ENCODE measurements at places on chromosomes 6 and 20.

DNA sequence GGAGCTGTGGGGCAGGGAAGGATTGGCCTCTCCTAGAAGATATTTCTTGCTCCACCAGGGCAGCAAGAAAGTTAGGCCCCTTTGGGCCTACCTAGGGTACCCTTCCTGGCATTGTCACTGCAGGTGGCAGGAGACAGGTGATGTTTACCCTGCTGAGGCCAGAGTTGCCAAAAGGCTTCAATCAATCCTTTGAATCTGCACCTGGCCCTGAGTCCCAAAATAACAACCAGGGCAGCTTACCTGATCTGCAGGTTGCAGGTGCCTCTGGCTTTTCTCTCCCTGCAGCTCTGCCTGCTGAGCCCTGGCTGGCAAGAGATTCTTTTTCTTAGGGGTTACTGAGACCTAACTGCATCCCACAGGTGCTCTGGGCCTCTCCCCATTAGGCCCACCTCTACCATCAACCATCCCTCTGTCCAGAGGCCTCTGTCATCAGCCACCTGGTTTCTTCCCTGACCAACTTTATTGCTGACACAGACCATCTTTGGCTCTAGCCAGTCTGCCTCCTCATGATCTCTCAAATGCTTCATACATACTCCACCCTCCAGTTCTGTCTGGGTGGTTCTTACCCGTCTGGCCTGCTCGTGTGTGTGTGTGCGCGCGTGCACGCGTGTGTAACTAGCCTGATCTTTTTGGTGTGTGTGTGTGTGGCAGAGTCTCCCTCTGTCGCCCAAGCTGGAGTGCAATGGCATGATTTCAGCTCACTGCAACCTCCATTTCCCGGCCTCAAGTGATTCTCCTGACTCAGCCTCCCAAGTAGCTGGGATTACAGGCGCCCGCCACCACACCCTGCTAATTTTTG lies 13.7 kb downstream of the BCL2L1 start:
- DNase-seq = no peak

GRCh38 chr6:94027374-94027773 lies 608.0 kb upstream of the EPHA7 start:
- no peak for DNase-seq

- DNase-seq = no peak
Observed at GRCh38 chr20:57432862-57433491, 41.8 kb downstream of the RBM38 start.

DNA sequence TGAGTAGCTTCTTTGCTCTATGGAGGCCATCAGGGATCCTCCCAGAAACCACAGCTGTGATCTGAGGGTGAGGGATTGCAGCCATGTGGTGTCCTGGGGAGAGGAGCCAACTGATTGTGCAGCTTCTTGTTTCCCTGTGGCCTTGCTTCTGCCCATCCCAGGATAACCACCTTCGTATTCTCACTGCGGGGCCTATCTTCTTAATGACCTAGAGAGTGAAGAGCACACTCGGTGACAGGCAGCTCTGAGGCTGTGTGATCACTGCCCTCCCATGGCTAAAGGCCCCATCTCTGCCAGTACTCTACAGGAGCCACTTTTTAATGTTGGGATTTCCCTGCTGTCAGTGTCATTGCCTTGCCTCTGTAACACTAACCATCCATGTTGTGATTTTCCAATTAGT lies 5.3 kb upstream of the RAET1L start:
- DNase-seq = no peak

- no peak for DNase-seq
Observed at GRCh38 chr6:36343109-36343680, 6.5 kb upstream of the BNIP5 start.

DNA sequence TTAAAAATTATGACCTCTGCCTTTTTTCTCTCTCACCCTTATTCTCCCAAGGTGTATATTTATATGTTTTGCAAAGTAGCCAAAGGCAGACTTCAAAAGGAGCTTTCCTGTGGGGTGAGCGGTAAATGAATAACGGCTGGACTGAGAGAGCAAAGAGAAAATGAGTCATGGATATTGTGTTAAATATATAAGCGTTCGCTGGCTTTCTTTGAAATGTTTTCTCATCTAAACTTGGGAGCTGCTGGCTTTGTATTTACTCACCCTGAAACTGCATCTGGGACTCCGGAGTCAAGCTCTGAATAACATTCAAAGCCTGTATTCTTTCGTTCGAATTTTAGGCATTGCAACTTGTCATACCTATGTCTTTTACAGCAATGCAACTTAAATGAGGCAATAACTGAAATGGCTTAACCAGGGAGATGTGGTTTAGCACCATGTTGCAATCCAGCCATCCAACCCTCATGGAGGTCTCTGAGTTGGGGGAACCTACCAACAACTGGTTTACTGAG lies 32.0 kb downstream of the ATXN1 start:
- peak; percentile 74 for DNase-seq

DNA sequence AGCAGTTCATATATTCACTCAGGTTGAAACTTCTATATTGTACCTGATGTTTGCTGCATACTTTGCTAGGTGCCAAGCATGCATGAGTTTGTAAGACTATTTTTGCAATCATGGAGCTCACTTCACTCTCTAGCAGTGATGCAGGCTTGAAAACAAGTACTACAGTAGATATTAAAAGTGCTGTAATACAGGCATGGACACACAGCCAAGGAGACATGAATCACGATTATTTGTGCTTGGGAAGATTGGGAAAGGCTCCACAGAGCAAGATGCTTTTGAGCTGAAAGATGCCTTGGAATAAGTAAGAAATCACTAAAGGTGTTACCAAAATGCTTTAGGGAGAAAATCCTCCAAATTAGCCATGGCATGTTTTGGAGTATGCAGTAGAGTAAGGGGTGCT lies 427.4 kb downstream of the UTRN start:
- no peak for DNase-seq

DNA sequence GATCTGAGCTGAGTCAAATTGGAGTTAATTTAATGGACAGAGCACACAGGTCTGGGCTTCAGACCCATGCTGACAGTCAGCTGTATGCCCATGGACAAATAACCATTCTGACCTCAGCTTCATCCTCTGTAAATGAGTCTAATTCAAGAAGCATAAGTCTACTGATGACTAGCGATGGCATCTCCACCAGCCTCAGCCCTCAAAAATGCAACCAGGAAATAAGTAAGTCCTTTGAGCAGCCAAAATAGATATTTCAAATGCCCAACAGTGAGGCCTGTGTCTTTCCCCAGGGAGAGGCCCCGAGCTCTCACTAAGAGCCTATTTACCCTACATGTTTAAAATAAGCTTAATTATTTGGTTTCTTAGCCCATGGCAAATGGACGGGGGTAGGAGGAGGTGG lies 114.2 kb upstream of the MTHFD1L start:
- DNase-seq = peak; percentile 63

- DNase-seq = no peak
Observed at GRCh38 chr20:56467968-56468315, 485 bp upstream of the RTF2 start.

- no peak for DNase-seq
Observed at GRCh38 chr6:397056-397455, 5.5 kb downstream of the IRF4 start.

DNA sequence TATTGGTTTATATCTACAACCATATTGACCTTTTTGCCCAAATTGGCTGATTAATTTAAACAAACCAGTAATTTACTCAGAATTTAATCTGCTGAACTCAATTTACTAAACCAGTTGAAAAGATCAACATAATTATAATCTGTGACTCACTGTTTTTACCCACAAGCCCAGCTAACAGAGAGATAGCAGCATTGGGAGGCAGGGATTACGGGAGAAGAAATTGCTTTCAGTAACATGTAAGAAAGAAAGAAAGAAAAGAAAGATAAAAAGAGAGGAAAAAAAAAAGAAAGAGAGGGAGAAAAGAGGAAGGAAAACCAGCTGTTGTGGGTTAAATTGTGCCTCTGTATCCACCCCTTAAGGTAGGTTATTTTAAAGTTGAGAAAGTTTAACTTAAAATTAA lies 13.3 kb upstream of the RHAG start:
- no peak for DNase-seq

DNA sequence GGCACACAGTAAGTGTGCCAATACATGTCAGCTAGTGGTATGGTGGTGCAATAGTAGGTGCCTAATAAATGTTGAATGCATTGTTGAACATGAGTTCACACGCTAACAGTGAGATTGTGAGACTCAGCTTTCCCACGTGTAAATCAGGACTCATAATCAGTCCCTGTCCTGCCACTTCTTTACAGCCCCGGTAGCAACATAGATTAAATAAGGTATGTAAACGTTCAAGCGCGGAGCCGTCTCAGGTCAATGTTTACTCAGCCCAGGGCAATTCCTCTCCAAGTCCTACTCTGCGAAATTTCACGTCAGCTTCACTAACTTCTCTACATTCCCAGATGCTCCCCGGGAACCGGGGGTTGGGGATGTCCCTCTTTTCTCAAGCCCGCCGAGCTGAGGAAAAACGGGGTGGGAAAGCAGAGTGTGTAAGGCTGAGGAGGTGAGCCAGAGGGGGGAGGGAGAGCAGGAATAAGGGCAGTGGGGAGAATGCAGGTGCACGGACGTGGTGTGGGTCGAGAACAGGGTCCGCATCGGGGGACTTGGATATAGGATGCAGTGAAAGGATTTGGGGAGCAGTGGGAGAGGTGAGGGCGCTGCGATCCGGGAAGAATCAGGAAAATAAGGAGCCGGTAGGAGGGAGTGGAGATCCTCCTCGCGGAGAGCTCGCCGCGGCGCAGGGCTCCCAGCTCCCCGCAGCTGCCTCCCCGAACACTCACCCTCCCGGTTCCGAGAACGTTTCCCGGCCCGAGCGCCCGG lies 544 bp upstream of the TP53INP2 start:
- DNase-seq = peak; percentile 9

DNA sequence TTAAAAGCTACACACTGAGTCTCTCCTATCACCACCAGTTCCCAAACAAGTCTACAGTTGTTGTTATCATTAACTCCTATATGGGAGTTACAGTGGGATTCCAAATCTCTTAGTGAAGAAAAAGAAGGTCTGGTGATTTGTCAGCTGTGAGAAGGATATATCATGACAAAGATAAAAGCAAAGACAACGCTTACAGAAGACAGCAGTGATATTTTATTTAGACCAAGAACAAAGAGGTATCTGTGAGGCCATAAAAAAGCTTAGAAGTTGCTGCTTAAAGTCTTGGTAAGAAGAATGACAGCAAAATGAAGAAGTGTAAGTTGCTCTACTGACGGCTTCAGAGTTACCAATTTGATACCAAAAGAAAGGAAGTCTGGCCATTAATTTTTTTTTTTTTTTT lies 47.2 kb downstream of the CHD6 start:
- no peak for DNase-seq

DNA sequence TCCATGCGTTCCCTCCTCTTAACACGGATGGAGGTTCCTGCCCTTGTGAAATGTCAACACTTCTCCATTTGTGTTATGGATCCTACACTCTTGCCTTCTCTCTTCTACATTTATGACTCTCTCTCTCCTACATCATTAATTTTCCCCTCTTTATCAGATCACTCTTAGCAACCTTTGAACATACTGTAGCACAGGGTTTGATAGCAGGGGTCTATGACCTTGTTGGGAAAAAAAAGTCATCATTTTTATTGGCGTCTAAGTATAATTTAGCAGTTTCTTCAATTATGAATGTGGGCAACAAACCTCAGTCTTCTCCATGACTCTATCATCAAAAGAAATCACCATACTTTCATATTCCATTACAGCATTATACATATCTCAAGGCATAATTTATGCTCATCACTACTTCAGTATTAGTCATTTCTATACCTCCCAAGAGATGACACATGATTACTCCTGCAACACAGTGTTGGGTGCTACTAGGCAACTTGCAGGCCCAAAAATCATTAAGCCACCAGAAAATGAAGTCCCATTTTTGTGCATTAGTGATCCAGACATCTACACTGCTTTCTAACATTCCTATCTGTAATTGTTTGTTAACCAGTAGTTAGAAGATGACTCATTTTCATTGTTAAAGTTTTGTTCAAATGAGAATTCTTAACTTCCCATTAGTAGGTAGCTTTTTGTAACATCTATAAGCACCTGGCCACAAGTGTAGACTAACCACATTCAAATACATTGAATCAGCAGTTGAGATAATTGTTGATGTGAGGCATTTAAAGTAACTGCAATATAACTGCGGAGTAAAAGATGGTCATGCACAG lies 9.5 kb downstream of the CYP39A1 start:
- no peak for DNase-seq

DNA sequence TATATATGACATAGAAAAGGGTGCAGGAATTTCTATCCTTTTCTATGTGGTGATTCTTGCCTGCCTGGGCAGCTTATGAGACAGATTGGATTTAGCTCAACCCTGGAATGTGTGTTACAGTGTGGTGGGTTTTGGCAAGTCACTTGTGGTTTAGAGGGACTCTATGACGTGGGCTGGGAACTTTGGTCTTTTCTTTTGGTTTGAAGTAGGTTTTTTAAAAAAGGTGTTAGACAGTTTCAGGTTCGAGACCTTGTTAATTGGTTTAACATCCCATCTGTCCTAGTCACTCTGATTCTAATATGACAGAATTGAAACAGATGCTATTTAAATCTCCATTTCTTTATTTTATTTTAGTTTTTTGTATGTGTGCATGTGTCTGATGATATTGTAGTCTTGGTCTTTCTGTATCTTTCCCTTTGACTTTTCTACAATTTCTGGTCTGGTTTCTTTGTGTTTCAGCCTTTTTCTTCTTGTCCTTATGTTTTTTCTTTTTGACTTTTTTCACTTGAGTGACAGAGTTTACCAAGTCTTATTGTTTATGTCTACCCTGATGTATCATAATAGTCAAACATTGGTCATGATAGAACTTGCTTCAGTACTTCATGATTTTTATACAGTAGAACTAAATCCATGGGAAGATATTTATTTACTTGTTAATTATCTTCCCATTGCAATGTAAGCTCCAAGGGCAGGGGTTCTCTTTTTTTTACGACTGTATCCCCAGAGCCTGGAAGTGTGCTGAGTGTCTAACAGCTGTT lies 174.3 kb downstream of the CDKAL1 start:
- DNase-seq = peak; percentile 48

- peak; percentile 56 for DNase-seq
Observed at GRCh38 chr20:47326658-47327268, 29.7 kb downstream of the ZMYND8 start.

DNA sequence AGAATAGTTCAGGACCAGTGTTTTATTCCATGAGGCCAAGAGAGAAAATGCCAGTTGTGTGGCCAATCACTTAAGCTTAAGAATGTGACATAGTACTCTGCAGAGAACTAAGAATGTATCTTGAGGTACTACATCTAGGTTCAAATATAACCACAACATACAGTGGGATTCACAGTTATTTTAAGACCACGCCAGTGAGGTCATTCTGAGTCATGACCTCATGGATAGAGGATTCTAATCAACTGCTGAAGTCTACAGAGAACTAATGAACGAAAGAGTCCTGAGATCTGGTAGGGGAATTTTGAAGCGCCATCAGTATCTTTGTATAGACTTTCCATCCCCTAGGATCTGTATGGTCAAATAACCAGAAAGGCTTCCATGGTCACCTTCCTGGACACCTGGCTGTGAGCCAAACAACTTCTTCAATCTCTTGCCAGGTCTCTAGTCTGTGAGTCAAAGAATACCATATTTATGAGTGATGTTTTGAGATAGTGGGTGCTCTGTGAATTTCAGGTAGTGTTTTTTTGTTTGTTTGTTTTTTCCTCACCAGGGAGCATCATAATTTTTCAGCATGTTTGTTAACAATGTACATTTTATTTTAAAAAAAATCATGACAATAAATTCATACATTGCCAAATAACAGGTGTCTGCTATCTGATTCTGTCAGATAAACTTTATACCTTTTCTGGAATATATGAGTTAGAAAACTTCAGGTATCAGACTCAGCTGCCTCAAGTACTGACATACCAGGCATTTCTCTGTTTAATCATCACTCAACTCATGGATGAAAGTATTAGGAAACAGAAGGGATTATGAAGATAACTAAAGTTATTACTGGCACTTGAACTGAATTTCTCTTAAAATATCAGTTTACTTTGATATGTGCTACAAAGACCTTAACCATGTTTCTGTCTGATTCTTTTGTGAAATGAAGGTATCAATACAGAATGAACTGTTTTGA lies 217.9 kb downstream of the PLCB4 start:
- peak; percentile 20 for DNase-seq
